Activated naive CD8-positive, alpha-beta T cell treated with anti-CD3 and anti-CD28 coated beads, Interleukin-2, amount 10 ng/mL, durations not matched to agents 7 days and 5 days (primary cell): ENCODE measurements at places on chromosomes 12 and 14. TPM values are rescaled to one million over a fixed set of nuclear protein-coding genes. Genes with fewer than 3 reads are reported as not detected.

Gene PAX9
- not detected for total RNA-seq

- no peaks in the 10 kb centered on the region for H3K36me3 ChIP-seq
- H3K27ac ChIP-seq, result no peak overlapping the region
- no peaks in the 10 kb centered on the region for H3K27me3 ChIP-seq
- H3K4me3 ChIP-seq, result no peak overlapping the region
These were observed 29.0 kb upstream of the PLEKHG7 start for GRCh38 chr12:92673756-92674155.

- H3K4me3 ChIP-seq, result no peak overlapping the region
- H3K4me1 ChIP-seq, result no peaks in the 10 kb centered on the region
- DNase-seq, result no peak
- H3K36me3 ChIP-seq, result no peaks in the 10 kb centered on the region
These were observed 584 bp downstream of the ACSM4 start for GRCh38 chr12:7304456-7304855.

DNA sequence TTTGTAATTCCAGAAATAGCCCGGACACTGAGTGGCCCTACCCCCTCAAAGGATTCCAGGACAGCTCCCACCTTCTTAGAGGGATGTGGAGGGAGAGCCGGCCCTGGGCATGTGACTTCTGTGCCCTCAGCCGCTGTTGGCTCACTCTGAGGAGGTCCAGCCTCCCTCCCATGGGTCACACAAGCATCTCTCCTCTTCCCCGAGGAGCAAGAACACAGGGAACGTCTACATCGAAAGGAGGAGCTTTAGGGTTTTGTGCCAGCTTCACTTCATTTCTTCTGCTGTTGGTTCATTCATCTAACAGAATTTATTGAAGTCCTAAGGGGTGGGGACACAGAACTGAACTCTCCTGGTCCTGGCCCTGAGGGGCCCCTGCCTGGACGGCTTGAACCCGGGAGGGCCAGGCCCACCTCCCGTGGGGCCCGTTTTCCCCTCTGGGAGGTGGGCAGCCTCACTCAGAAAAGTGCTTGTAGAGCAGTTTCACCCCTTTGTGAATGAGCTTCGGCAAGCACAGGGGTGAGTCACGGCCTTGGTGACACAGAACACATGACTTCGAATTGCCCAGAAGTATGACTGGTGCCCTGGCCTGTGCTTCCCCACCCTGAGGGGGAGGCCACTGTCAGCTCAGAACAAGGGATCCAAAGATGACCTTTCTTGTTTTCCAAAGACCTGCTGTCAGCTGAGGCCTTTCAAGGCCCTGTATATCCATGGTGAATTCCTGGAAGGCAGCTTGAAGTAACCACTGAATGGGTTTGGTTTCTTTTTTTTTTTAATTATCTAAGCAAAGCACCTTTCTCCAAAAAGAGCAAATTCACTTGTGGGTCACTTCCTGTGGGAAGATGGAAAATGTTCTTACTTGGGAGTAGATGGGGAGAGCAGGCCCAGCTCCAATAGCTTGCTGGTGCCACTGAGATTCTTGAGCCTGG lies 39.2 kb downstream of the NFKBIA start:
- H3K27me3 ChIP-seq, result no peaks in the 10 kb centered on the region
- H3K27ac ChIP-seq, result peak overlapping the region; percentile 71
- peak overlapping the region; percentile 7 for H3K4me3 ChIP-seq
- no peaks in the 10 kb centered on the region for H3K36me3 ChIP-seq
- peak; percentile 51 for DNase-seq

- H3K4me1 ChIP-seq, result no peaks in the 10 kb centered on the region
- no peak for DNase-seq
- H3K27me3 ChIP-seq, result peaks cover 16% of the 10 kb centered on the region
These were observed 141.4 kb downstream of the PHLDA1 start for GRCh38 chr12:75890141-75890540.

DNA sequence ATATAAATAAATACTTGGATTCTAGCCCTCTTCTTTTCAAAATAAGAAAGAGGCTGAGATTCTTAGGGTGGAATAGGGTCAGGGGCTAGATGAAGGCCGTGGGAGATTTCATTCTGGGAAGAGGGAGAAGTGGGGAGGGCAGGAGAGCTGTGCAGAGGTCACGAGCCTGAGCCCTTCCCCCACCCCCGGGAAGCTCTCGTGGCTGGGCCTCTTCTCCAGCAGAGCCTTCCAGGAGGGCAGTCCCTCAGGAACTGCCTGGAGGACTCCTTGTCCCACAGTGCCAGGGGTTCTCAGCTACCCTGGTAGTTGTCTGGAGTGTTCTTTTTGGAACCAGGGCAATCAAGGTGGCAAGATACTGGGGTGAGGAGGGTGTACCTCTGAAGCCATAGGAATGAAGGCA lies 94.0 kb downstream of the ESR2 start:
- H3K36me3 ChIP-seq, result peaks cover 18% of the 10 kb centered on the region
- H3K27ac ChIP-seq, result no peak overlapping the region
- H3K4me1 ChIP-seq, result peaks cover 14% of the 10 kb centered on the region
- no peak overlapping the region for H3K4me3 ChIP-seq

GRCh38 chr14:96482986-96483385 lies 19.2 kb upstream of the PAPOLA start:
- H3K27ac ChIP-seq, result no peak overlapping the region
- H3K4me1 ChIP-seq, result no peaks in the 10 kb centered on the region
- no peak for DNase-seq
